Stomach (tissue), 19 donors: ENCODE measurements at places on chromosomes 12 and 14. TPM values are rescaled to one million over a fixed set of nuclear protein-coding genes. Genes with fewer than 3 reads are reported as not detected.

Gene NDUFB1
- 140 TPM for total RNA-seq

Gene ENDOU
- not detected for total RNA-seq

Gene RNASE4
- total RNA-seq = 124 TPM

Gene C2CD5
- total RNA-seq = 17.4 TPM

Gene CD4
- total RNA-seq = not detected
